DMS 273 treated with DMSO at 0.1 percent for 48 hours (cell line): ENCODE measurements at places on chromosomes 12 and 14.

DNA sequence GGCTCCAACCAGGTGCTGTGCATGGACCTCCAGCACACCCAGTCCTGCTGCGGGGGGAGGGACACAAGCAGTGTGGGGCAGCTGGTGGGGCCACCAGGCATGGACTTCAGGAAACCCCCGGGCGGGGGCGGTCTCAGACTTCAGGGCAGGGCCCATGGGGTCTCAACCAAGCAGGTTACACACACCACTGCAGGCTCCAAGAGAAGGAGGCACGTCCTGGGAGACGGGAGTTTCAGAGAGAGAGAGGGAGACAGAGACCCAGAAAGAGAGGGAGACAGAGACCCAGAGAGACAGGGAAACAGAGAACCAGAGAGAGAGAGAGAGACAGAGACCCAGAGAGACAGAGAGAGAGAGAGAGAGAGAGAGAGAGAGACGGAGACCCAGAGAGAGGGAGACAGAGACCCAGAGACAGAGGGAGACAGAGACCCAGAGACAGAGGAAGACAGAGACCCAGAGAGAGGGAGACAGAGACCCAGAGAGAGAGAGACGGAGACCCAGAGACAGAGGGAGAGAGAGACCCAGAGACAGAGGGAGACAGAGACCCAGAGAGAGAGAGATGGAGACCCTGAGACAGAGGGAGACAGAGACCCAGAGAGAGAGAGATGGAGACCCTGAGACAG is 128.9 kb downstream of the NCOR2 start:
- DNase-seq, result no peak

GRCh38 chr12:3220382-3221321 is 143.5 kb downstream of the TSPAN9 start:
- no peak for DNase-seq

DNA sequence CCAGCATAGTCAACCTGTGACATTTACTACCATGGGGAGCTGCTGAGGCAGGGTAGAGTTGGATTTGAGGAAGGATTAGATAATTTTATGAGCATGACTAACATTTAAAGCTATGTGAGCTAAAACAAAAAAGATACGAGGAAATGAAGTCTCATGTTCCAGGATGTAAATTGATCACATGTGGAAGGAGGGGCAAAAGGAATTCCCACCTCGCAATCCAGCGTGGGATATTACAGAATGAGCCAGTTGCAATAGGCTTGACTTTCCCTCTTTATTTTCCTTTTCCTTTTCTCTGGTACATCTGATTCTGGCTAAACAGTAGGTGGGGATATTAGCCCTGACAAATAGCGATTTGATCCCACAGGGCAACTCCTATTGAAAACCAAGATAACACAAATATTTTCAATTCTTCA is 214.9 kb upstream of the HMGA2 start:
- DNase-seq, result no peak

- DNase-seq, result no peak
Measured at GRCh38 chr12:53232646-53233461, 845 bp upstream of the RARG start.

GRCh38 chr14:33435911-33436689 is 497.4 kb downstream of the NPAS3 start:
- no peak for DNase-seq

DNA sequence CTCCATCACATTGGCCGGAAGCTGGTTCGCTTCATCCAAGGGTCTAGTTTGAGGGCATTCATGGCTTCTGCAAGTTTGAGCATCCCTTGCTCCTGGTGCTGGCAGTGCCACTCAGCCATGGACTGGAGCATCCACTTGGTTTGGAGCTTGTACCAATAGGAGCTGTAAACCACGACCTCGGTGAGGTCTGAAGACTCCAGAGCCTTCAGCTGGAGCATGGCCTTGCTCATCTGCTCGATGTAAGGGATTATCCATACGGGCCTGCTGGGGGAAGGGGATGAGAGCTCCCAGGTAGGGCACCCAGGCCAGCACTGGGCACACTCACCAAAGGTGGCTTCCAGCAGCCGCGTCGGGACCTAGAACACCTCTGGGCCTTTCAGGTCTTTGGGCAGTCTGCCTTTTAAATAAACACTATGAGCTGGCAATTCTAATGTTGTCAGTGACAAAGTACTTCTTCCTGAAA is 13.5 kb downstream of the FOS start:
- no peak for DNase-seq

GRCh38 chr12:106883426-106883825 is 72.3 kb upstream of the TMEM263 start:
- DNase-seq, result no peak

DNA sequence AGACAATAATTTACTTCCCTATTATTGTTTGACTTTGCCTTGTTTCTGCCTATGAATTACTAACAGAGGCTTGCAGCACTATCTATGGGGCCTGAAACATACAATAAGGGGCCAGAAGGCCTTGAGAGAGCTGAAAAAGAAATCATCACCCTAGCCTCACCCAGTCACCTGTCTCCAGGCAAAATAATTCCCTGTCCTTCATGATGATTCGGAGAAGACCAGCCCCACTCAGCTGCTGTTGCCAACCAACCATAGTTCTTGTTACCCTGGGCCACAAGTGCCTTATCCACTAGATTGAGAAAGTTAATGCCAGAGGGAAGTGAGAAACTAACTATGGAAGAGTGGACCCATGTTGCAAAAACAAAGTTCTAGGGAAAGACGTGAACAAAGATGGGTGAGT is 97.1 kb downstream of the ARF6 start:
- DNase-seq, result no peak

DNA sequence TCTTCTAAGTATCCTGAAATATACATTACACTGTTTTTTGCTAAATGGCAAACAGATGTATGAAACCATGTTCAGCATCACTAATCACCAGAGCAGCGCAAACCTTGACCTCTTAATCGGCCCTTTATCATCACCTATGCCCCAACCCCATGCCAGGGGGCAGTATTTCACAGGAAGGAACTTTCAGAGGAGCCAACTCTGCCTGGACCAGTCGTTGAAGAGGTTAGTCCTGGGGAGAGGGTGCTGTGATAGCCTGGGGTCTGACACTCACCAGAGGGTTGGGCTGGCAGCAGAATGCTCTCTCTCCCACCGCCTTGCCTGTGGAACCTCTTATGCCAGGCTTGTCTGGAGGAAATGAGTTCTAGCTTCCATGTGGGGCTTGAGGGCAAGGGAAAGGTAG is 411.7 kb downstream of the TMEM117 start:
- no peak for DNase-seq

GRCh38 chr12:111410431-111411184 is 4.9 kb downstream of the SH2B3 start:
- no peak for DNase-seq

- no peak for DNase-seq
Measured at GRCh38 chr12:104691721-104692556, 235.2 kb downstream of the CHST11 start.

- no peak for DNase-seq
Measured at GRCh38 chr14:79044894-79045624, 874.9 kb downstream of the NRXN3 start.

GRCh38 chr12:29732191-29732590 is 51.6 kb downstream of the TMTC1 start:
- no peak for DNase-seq

DNA sequence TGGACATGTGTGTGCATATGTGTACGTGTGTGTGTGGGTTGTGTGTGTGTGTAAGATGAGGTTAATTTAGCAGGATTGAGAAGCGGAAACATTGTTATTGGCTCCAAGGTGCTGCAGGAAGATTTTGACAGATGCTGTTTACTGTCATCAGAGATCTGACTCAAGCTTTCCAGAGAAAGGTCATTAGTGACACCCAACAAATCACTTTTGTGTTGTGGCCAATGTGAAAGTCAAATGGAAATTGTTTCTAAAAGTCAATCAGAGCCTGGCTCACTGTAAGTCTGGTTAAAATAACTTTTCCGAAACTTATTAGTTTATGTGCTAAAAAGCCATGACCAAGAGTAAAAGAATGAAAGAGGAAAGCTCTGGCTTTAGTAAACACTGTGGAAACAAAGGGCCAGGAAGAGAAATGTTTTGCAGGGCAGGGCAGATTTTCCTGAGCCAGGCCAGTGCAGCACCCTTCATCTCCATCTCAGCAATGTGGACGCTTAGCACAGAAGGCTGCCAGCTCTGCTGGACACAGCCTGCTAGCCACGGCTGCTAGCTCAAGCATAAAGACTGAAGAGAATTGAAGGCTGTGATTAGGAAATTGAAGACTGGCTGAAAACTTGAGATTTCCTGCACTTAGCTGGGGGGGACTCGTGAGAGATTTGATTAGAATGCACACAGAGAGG is 235.8 kb downstream of the NEDD1 start:
- DNase-seq, result no peak

DNA sequence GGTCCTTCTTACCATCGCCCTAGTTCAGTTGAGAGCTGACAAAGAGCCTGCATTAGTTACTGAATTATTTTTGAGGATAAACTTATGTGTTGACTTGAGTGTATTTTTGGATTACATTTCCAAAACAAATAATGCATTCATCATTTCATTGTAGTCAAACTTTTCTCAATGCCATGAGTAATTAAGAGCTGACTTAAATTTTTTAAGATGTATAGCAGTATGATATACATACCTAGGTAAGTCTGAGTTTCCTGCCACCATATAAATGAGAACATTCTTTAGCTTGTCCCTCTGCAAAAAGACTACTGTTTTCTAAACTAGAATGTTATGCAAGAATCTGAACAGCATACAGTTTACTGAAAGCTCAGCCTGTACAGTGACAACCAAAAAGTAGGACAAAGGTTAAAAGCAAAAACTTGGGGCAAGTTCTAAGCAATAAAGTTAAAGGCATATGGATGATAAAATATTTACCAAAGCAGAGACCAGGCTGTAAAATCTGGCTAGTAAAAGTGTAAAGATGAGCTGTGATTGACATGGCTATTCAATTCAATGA is 82.1 kb upstream of the FERMT2 start:
- no peak for DNase-seq

DNA sequence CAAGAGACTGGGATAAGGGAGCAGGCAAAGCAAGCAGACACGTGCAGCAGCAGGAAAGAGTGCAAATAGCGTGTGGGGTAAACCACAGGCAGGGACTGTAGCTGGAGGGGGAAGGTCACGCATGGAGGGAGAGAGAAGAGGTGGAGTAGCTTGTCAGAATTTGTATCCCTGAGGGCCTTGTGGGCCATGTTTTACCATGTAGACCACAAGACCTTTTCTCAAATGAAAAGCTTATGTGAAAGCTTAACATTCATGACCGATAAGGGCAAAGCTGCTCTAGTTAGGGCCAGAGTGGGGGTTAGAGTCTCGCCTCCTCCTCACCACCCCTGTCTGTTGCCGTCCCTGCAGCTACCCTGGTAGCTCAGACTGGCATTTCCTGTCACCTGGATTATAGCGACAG is 152.9 kb upstream of the E2F7 start:
- no peak for DNase-seq

- DNase-seq, result no peak
Measured at GRCh38 chr14:100723135-100723829, 3.4 kb upstream of the DLK1 start.

- no peak for DNase-seq
Measured at GRCh38 chr14:100710826-100711462, 15.7 kb upstream of the DLK1 start.

DNA sequence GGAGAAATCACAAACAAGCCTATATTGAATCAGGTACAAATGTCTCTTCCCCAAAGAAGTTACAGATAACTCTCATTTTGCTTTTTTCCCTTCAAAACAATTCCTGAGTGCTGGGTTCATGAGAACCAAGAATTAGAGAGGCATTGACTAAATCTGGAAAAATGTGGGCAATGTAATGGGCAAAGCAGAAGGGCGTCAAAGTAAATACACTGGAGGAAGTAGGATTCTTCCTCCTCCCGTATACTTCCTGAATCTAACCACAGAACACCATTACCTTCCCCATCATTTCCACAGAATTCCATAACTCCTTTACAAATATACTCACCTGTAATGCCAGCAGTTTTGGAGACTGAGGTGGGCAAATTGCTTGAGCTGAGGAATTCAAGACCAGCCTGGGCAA is 3.0 kb upstream of the RBMS2 start:
- no peak for DNase-seq

- no peak for DNase-seq
Measured at GRCh38 chr12:110689281-110690126, 589 bp upstream of the HVCN1 start.

GRCh38 chr12:103882861-103883596 is 42.0 kb upstream of the NT5DC3 start:
- no peak for DNase-seq

DNA sequence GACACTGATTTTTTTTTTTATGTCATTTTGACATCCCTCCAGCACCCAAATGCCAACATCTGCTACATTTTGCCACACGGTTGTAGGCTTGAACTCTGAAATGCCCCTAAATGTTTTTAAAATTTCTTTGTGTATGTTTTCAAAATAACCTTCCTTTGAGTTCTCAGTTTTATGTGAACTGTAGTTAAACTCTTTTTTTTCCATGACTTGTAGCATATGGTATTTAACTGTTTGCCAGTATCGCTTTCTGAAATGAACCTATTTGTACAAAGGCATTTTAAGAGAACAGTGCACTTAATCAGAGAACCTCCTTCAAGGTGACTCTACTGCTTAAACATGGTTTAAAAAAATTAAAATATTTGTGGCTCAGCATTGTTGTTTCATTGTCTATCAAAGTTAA is 61.5 kb downstream of the PDE3A start:
- DNase-seq, result no peak

GRCh38 chr14:81464253-81465002 is 64.3 kb upstream of the STON2 start:
- peak; percentile 37 for DNase-seq

DNA sequence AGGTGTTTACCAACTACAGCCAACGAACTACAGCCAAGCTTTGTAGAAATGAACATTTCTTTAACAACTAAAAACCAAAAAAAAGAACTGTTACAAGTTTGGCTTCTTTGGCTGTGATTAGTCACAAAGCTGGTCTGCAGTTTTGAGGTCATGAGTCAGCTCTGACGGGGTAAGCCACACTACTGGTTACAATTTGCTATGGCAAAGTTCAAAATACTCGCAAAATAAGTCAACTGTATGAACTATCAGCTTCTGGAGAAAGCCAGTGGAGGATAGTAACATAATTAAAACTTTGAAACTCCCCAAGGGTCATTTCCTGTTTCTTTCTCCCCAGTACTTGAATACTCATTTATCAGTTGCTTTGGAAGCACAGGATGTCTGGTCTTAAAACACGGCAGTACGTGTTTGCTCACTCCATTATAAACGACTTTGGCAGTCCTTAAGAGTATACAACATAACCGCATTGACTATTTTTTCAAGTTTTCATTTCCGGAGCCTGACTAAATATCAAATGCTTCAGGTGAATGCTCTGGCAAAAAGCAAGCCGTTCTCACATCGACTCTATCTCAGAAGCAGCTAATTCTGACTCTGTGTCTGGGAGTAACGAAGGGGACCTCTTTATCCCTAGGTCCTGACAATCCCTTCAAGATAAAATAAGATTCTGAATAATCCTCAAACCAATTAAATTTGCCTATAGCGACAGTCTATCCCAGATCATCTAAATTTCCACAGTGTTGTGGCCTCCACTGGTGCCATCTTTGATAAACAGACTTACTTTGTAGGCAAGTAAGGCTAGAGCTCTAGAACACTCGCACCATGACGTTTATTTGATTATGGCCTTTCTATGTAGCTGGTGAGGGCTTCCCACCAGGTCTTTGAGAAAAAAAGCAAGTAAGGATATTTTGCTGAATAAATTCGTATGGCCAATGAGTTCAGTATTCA is 10.6 kb downstream of the PHLDA1 start:
- no peak for DNase-seq
